ENCODE measurements at places on chromosomes 16 and 17.
A peak's percentile ranks its signal among the peaks of the same experiment; 100 is the strongest.

DNA sequence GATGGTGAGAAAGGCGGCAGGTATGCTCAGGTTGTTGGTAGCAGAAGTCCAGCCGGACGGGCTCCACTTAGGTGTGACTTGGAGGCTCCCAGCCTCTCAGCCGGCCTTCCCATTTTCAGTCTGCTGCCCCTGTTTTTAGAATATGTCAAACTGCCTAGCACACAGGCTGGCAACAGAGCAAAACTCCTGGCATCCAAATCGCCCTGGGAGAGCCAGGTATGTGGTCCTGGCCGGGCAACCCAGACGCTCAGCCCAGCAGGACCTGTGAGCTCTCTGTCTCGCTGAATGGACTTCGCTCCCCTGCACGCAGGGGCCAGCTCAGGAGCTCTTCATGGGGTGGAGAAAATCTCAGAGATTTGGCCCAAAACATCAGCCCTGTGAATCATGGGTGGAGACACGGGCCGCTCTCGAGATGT, 147.9 kb upstream of the CHMP6 start:
- DNase-seq, result no peak

DNA sequence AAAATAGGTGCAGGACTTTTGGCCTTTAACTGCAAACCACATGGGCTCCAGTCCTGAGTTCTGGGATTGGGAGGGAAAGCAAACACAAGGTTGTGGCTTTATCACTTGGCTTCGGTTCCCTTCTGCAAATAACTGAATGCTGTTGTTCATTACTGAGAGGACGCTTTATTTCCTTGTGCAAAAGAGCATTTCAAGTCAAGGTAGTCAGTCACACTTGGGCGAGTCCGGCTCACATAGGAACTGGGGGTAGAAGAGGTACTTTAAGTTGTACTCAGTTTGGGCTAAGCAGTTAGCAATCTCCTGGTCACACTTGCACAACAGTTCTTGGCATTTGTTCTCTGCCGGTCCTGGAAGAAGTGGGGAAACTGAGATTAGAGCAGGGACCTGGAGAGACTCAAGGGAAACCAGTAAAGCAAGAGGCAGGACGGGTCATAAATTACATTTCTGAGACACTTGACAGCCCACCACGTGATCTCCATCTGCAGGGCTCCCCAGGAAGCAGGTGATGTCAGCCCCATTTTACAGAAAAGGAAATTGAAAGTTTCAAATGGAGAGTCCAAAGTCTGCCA, 21.6 kb downstream of the PLA2G10 start:
- DNase-seq, result no peak

GRCh38 chr17:9644910-9645751, at the start of gene USP43:
Gene USP43, plus strand, starts transcription at chr17:9645517. Its CDS starts 116 bp downstream, at chr17:9645633.
- peak; percentile 84 for DNase-seq

GRCh38 chr16:65116216-65116615, 5.6 kb downstream of the CDH11 start:
- no peak for DNase-seq

DNA sequence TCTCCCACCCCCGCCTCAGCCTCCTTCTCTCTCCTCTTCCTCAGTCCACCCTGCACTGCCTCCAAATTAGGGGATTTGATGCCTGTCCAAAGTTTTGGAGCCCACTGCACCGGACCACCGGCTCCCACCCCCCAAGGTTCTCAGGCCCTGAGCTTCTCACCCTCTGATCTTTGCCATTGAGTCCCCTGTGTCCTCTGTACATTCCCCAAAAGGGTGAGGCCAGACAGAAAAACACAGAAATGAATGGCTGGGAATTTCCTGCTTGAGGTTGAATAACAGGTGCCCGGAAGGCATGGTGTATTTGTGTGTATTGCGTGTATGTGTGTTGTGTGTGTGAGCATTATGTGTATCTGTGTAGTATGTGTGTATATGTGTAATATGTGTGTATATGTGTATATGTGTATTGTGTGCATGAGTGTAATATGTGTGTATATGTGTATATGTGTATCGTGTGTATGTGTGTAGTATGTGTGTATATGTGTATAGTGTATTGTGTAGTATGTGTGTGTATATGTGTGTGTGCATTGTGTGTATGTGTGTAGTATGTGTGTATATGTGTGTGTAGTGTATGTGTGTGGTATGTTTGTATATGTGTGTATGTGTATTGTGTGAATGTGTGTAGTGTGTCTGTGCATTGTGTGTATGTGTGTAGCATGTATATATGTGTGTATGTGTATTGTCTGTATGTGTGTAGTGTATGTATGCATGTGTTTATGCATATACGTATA, 16.0 kb upstream of the CCL17 start:
- DNase-seq, result no peak

DNA sequence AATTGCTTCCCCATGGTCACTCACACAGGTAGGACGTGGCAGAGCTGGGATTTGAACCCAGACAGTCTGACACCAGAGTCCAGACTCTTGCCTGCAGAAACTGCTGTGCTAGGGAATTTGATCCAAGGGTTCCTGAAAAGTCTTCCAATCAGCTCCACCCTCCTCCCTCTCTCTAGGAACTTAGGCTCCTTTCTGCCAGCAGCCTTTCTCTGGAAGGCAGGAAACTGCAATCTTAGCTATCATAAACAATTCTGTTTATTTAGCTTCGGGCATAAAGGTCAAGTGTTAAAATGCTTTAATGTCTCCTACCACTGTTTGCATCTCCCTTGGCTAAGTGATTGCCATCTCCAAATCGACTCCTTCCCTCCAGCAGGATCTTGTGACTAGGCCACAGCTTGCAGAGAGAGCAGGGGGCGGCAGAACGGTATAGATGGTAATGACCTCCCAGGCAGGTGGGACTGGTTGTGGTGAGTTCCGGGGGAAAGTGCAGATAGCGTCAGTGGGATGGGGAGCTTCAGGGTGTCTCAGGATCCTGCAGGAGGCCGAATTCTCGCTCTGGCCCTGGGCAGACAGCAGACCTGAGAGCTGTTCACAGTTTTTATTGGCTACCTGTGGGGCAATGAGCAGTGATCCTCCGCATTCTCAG, 882.4 kb upstream of the EEF2KMT start:
- DNase-seq, result no peak

- DNase-seq, result no peak
Observed at GRCh38 chr16:79265196-79265595, 335.3 kb downstream of the MAF start.

DNA sequence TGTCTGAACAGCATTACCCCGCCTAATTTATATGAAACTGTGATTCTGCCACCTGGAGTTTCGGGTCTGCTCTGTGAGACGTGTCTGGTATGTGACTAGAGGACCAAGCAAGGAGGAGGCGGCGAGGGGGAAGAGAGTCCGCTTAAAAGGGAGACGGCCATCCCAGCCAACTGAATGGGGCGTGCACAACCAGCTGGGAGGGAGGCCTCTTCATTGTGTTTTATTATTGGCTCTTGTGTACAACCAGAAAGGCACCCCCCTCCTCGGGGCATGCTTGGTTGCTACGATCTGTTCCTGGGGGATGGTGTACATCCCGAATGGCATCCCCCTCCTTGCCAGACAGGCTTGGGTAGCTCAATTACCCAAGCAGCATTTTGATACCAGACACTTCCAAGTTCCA, 384.5 kb upstream of the SALL1 start:
- DNase-seq, result no peak

GRCh38 chr17:61405686-61406536, 6.3 kb downstream of the TBX2 start:
- no peak for DNase-seq

DNA sequence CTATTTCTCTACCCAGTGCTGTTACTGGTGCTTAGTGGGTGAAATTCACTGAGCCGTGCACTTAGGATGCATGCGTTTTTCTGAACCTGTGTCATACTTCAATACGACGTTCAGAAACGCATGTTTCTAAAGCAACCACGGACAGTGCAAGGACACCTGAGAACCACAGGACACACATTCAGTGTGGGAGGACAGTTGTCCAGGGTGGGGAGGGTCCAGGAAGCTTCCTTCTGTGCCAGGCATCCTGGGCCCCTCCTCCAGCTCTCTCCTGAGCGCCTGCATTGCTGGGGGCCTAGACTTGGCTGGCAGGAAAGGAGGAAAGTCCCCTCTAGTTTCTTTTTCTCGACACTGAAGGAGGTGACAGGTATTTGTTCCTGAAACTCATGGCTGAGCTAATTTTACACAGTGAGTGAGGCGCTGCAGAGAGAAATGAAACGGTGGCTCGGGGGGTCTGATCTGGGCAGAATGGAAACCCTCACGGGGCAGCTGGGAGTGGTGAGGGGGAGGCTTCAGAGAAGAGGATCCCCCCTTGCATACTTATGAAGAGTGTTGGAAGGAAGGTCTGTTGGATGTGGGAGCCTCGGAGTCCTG, 89.9 kb downstream of the IRF8 start:
- no peak for DNase-seq

- no peak for DNase-seq
Observed at GRCh38 chr17:73478334-73478733, 165.9 kb downstream of the SDK2 start.

DNA sequence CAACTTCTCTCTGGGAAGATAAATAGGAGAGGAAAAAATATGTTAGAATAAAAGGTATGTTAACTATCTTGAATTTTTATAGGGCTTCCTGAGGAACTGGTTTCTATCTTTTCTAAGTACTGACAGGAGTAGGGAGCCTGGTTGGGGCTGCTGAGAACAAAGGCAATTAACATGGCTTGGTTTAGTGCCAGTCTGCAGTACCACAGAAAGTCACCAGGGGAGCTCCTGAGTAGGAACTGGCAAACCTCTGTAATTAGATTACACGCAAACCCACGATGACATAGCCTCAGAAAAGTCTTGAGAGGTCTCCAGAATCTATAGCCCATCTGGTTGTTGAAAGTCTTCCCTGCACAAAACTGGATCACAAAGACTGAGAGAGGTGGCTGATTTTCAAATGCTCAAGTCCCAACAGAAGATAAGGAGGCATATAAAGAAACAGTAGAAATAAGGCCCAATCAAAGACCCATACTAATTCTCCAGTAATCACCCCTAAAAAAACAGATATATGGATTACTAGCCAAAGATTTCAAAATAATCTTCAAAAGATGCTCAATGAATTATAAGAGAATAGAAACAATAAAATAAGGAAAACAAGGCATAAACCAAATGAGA, 11.7 kb upstream of the CNTNAP4 start:
- DNase-seq, result peak; percentile 51

- DNase-seq, result no peak
Observed at GRCh38 chr17:16939606-16940115, 32.3 kb downstream of the TNFRSF13B start.

GRCh38 chr16:52812678-52813556, 239.8 kb downstream of the CHD9NB start:
- peak; percentile 36 for DNase-seq

DNA sequence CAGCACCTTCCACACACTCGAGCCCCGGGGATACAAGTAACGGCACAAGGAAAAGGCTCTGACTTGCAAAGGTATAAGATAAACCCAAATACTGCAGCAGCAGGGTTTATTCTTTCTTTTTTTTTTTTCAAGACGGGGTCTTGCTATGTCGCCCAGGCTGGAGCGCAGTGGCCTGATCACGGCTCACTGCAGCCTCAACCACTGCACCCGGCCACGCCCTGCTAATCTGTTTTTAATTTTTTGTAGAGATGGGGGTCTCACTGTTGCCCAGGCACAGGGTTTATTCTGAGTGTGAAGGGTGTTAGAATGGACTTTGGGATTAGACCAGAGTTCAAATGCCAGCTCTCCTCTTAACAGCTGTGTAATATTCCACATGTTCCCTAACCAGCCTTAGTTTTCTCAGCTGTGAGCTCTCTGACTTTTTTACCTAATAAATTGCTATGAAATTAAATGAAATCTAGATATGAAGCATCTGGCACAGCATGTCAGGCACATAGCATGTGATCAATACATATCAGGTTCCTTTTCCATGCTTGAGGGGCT, 62.3 kb upstream of the ADCY9 start:
- DNase-seq, result no peak

DNA sequence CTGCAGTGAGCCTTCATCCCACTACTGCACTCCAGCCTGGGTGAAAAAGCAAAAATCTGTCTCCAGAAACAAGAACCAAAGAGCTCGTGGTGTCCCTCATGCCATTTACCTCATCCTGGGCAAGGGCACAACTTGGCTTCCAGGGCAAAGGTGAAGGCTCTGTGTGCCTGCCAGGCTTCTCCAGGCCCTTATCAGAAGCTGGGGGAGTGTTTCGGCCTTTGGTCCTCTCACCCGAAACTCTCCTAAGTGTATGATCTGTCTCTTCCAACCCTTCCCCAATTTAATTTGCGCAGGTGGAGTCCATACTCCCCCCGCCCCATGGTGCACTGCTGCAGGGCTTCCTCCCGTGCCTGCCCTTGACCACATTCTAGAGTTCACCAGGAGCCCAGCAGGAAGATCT, 1.1 kb downstream of the CES2 start:
- DNase-seq, result no peak

- no peak for DNase-seq
Observed at GRCh38 chr17:79950751-79951150, 84.9 kb downstream of the TBC1D16 start.

DNA sequence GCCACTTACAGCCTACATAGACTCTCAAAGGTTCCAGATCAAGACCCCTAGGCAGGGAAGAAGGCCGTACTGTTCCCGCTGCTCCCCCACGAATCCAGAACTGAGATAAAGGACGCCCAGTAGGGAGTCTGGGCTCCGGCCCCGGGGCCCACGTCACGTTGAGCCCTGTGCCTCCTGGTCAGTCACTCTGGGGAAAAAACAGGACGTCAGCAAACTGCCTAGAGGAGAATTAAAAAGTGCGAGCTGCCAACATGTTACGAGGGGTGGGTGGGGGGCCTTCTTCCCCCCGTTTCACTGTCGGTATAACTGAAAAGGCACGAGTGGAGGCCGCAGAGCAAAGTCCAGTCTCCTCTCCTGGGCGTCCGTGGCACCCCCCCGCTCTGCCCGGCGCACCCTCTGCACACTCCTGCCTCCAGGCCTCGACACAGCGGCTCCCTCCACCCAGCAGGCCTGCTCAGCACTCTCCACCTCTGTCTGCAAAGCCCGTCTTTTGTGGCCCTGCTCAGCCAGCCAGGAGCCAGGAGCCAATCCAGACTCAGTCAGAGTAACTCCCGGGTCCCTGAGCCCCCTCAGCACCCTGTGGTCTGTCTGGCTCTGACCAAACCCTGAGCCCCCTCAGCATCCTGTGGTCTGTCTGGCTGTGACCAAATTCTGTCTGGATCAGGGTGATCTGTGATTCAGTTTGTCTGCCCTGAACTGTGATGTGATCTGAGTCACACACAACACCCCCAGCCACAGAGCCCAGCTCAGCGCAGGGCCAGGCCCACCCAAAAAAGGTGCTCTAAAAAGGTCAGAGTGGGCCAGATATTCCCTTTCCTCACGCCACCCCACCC, 6.2 kb downstream of the ITGAE start:
- DNase-seq, result no peak

Measured in LoVo (cell line).